ENCODE measurements at places on chromosomes 2 and 18.

DNA sequence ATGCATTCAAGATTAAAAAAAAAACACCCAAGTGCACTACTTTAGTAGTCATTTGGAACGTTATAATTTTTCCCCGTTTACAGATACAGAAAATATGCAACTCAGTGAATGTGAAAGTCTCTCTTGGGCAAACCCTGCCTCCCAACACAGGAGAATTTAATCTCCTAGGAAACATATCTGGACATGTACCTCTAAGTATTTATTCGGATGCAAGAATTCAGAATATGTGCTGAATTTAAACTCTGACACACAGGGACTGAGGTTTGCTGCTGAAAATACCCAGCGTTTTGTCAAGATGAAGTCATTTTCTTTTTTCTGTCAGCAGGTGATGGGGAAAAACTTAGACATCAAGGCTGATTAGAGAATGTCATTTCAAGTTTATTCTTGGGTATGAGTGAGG lies 105.4 kb downstream of the ACKR3 start:
- DNase-seq: no peak

DNA sequence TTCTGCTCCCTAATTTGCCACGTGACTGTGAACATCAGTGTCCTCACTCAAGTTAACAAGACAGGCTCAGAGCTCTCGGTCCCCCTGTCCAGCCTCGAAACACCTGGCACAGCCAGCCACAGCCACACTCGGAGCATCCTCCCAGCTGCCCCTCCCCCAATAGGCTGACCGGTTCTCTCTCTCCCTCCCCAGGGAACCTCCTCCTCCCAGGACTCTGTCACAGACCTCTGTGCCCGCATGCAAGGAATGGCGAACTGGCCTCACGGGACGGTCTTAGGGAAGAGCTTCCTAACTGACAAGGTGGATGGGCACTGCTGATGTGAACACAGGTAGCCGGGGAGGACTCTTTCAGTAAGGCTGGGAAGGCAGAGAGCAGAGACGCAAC lies 18.8 kb downstream of the CYP26B1 start:
- DNase-seq: no peak

- DNase-seq: no peak
Observed at GRCh38 chr2:27494944-27495554, at the start of gene FNDC4. Gene FNDC4, minus strand, starts transcription at chr2:27495200. Its CDS starts 521 bp downstream, at chr2:27494679.

DNA sequence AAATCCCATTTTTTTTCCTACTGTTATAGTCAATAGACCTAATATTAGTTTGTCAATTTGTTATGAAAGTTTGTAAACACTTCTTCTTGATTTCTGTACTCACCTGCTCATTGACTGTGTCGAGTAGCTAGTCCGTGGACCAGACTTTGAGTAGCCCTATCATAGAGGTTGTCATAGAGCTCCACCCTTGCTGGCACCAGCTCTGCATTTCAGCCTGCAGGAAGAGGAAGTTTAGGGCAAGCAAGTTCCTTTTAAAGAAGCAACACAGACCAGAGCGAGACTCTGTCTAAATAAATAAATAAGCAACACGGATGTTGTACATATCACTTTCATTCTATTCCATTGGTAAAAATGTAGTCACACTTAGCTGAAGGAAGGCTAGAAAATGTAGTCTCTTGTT lies 74.0 kb downstream of the MCFD2 start:
- no peak for DNase-seq

DNA sequence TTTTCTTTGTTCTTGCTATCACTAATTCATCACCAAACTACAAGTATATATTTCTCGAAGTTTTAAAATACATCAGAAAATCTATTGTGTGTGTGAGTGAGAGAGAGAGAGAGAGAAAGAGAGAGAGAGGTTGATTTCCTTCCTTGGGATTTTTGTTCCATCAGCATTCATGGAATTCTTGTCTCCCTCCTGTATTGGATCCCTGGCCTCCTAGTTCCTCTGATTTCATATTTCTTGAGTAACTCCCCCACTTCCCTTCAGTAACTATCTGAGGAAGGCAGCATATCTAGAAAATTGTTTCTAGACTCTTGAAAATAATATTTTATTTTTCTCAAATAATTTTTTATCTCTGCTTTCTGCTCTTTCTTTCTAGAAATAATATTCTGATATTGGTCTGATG lies 13.3 kb upstream of the ACTR2 start:
- DNase-seq: no peak

DNA sequence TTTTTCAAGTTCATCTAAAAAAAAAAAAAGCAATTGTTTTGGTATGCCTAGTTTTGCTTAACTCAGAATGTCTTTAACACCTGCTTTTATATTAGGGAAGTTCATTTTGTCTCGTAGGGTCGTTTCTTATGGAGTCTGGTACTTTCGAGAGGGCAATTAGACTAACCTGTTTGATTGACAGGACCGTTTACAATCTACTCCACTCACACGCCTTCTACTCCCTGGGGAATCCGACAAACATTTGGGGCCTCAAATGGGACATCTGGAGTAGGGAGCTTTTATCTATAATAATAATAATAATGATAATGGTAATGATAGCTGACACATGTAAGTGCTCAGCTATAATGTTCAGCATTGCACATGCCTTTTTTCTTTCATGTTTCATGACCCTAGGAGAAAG lies 261.6 kb upstream of the RASGRP3 start:
- no peak for DNase-seq

- DNase-seq: no peak
Observed at GRCh38 chr2:69729266-69729665, 12.7 kb upstream of the ANXA4 start.

DNA sequence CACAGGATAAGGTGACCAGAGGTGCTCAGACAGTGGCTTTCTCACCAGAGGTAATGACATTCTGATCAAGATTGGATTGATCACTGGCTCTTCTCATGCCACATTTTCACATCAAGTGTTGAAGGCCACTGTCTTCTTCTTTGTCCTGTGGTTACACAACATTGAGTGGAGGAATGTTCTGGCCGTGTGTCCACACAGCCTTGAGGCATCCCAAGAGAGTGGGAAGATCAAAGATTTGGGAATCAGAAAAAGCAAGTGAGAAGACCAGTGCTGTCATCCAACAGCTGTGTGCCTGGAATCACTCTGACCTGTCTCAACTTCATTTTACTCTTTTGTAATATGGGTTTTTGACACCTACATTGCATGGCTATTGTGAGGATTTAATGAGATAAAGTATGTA lies 67.4 kb downstream of the IL1R2 start:
- DNase-seq: no peak

DNA sequence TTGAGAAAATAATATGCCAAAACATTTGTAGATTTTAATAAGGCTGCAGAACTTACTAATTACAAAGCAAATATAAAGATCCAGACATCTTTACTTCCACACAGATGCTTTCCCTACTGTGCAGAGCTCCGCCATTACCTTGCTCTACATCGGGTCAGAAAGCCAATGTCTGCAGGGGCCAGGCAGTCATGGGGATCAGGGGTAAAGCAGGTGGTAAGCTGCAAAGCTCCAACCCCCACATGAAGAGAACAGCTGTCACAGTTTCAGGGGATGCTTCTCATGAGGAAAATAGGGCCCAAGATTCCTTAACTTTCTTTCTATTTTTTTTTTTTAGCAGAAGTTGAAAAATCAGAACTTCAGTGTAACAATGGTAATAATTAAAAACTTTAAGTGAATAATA lies 102.7 kb downstream of the DCC start:
- no peak for DNase-seq

DNA sequence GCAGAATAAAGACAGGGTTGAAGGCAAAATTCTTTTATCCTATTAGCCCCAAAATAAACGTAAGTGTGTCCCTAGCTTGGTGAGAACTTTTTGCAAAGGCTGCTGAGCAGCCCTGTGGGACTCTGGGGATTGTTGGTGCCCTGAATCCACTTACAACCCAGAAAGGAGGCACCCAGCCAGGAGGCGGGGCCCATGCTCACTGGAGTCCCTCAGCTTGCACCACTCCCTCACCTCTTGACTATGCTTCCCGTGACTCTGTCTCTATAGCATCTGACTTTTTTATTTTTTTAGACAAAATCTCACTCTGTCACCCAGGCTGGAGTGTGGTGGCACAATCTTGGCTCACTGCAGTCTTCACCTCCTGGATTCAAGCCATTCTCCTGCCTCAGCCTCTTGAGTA lies 15.8 kb upstream of the COL6A3 start:
- DNase-seq: no peak

- DNase-seq: no peak
Observed at GRCh38 chr18:10995550-10995949, 153.8 kb downstream of the PIEZO2 start.

DNA sequence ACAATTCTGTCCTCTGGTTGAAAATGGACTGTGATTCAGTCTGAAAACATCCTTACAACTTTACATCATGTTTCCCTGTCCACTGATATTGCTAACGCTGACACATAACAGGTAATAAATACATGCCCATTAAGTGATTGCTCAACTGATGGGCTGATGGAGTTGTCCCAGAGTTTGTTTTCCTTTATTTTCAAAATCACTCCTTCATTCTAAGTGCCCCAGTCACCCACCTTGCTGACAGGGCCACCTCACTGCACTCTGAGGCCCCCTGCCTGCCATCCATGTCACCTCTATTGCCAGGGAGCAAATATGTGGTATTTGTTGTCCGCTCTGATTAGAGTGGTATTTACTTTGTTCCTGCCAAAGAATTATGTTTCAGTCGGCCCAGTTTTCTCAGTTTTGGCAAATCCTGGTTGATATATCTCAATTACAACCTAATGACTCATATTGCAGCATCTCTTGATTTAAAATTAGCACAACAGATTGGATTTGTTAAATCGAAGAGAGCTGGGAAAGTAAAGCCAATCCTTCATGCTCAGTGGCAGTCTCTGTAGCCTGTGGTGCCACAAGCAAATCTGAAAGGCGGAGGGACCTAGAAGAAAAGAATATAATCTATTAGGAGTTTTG lies 105.1 kb downstream of the RDH14 start:
- DNase-seq: no peak

Data from T47D (cell line).